ENCODE measurements at places on chromosomes 12 and 14.

DNA sequence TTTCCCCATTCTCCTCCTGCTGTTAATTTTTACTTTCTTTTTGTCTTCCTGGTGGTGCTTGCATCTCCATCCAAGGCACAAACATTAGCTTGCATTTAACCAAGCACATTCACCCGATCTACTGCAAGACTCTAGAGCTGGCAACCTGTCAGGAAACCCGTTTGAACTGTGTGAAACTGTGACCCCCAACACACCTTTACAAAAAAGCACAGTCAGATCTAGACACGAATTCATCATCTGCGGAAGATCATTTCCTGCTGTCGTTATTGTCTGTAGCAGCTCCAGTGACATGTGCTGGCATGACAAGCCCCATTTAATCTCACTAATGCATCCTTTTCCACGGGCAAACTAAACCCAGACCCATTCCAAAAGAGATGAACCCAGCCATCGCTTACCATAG, 340.5 kb downstream of the VRK1 start:
- DNase-seq = no peak

- DNase-seq = no peak
These were observed 263.0 kb upstream of the G2E3 start for GRCh38 chr14:30295980-30296379.

DNA sequence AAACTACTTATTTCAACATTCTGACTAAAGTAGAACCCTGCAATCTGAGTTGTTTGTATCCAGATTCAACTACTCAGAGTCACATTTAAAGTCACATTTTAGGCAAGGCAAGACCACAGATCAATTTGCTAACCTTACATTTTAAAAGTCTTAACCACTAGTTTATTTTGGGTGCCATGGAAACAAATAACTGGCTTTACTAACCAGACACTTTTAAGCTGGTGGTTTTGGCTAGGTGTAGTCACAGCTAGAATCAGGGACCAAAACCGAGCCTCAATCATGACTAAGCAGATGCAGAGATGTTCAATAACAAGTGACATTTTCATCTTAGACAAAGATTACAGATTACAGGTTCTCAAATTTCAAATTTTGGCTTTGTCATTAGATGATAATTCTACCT, 115.3 kb downstream of the PDE6H start:
- DNase-seq = no peak

DNA sequence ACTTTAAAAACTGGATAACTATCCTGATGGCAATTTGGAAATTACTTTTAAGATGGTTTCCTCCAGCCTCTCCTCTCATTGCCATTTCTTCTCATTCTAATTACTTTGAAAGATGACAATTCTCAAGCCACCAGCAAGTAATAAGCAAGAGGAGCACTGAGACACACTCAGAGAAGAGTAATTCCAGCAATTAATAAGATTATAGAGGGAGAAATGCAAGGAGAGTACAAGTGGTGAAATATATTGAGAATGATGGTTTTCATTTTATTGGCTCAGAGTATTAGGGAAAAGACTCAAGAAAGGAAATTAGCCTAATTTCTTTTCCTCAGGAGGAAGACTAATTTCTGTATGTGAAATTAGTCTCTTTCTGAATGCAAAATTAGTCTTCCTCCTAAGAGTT, 20.5 kb upstream of the MSRB3 start:
- DNase-seq = no peak

DNA sequence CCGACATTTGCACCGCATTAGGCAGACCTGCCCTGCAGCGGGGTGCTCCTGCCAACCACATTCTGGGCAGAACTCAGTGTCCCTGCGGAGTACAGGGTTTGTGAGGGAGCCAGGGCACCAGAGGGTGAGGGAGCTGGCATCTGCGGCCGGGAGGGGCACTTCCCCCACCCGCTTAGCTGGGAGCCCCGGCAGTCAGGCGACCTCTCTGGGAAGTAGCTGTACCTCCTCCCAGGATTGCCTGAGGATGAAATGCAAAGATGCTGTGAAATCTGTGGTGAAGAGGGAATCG, 58.6 kb downstream of the ANKRD9 start:
- no peak for DNase-seq

GRCh38 chr14:31837031-31837430, 240.1 kb upstream of the ARHGAP5 start:
- DNase-seq = no peak

Measured in activated effector memory CD4-positive, alpha-beta T cell treated with anti-CD3 and anti-CD28 coated beads, Interleukin-2, amount 50 U/mL, for 16 hours (primary cell).